Breast epithelium (tissue), 4 donors: ENCODE measurements at places on chromosomes 13 and 19.

DNA sequence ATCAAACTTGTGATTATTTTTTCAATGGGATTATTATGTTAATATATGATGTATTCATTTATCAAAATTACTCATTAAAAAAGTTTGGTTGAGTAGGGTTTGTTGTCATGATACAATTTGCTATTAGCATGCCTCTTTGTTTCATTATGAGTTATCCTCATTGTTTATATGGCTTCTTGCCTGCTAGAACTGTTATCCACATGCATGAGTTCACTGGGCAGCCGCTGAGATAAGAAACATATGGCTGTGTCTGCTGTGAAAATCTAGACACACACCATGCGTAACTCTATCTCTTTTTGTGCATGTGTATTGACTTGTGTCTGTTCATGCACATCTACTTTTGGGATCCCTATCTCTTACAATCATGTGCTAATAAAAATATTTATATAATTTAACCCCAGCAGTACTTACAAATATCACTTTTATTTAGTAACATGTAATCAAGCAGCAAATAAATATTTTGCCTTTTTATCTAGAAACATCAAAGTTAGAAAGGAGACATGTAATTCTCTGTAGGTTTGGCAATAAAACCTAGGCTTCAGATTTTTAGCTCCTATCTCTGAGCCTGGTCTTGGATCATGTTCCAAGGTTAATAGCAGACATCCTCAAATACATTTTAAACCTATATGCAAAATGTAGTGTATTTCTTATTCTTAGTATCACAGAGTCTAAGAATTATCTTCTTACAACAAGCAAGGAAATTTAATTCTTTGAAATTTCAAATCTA is 11.2 kb upstream of the KLF12 start:
- no peaks in the 10 kb centered on the region for H3K36me3 ChIP-seq
- DNase-seq = no peak
- H3K4me1 ChIP-seq = no peaks in the 10 kb centered on the region
- H3K27ac ChIP-seq = no peak overlapping the region
- no peaks in the 10 kb centered on the region for H3K27me3 ChIP-seq

GRCh38 chr13:76932076-76932475 is 16.2 kb upstream of the ACOD1 start:
- H3K27ac ChIP-seq = no peak overlapping the region
- DNase-seq = no peak
- H3K27me3 ChIP-seq = no peaks in the 10 kb centered on the region
- H3K36me3 ChIP-seq = no peaks in the 10 kb centered on the region
- H3K4me3 ChIP-seq = no peak overlapping the region
- no peaks in the 10 kb centered on the region for H3K4me1 ChIP-seq

DNA sequence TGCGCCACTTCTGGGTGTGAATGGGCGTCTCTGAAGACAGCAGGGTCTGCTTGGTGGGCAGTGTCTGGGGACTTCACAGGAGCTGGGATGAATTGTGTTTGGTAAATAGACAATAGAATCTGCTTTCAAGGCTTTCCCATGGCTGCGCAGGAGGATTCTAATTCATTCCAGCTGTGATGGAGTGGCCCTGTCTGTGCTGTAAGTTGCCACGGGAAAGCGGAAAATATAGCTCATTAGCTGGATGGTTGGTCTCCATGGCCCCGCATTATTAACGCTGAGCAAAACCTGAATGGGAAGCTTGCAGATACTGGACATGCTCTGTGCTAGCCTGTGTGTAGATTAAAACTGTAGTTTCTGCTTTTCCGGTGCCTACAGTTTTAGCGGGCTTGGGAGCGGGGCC is 15.6 kb upstream of the C1QTNF9 start:
- H3K4me1 ChIP-seq = no peaks in the 10 kb centered on the region
- no peak overlapping the region for H3K4me3 ChIP-seq

GRCh38 chr19:4365791-4366665 is 22.7 kb downstream of the MPND start:
- H3K27ac ChIP-seq = no peak overlapping the region
- H3K4me1 ChIP-seq = peaks cover 21% of the 10 kb centered on the region
- H3K27me3 ChIP-seq = no peaks in the 10 kb centered on the region
- DNase-seq = no peak
- no peaks in the 10 kb centered on the region for H3K36me3 ChIP-seq

GRCh38 chr19:43688059-43688701 is 18.2 kb upstream of the PLAUR start:
- DNase-seq = no peak
- no peak overlapping the region for H3K4me3 ChIP-seq
- H3K36me3 ChIP-seq = no peaks in the 10 kb centered on the region
- H3K4me1 ChIP-seq = no peaks in the 10 kb centered on the region
- no peak overlapping the region for H3K27ac ChIP-seq

GRCh38 chr13:107999751-108000150 is 215.6 kb downstream of the LIG4 start:
- no peaks in the 10 kb centered on the region for H3K36me3 ChIP-seq
- no peak overlapping the region for H3K27ac ChIP-seq
- H3K4me1 ChIP-seq = no peaks in the 10 kb centered on the region

GRCh38 chr13:48579165-48579918 is 46.5 kb upstream of the RCBTB2 start:
- no peaks in the 10 kb centered on the region for H3K27me3 ChIP-seq
- DNase-seq = no peak
- no peak overlapping the region for H3K4me3 ChIP-seq
- no peaks in the 10 kb centered on the region for H3K4me1 ChIP-seq

DNA sequence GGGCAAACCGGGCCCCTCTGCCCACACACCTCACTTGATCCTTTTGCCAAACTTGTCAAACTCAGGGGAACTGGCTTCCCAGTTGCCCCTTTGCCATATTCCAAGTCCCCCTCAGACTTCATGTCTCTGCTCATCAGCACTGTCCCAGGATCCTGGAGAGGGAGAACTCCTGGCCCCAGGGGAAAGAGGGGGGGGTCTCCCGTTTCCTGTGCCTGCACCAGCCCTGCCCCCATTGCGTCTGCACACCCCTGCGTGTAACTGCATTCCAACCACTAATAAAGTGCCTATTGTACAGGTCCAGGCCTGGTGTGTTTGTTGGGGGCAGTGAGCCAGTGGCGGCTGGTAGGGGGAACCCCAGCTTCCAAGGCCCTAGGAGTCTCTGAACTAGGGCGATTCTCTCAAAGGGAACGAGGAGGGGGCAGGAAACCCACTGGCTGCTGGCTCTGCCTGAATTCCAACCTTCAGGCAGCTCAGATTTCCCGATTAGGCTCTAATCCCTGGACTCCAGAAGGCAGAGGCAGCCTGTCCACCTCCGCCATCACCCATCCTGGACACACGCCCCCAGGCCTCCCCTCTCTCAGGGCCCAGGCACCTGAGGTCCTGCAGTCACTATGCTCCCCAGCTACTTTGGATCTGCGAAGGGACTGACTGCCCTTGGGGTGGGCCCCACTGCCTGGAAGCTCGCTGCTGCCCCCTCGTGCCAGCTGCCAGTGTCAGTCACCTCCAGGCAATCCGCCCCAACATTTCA is 9.7 kb upstream of the ILF3 start:
- no peaks in the 10 kb centered on the region for H3K36me3 ChIP-seq
- no peaks in the 10 kb centered on the region for H3K27me3 ChIP-seq
- H3K27ac ChIP-seq = peak overlapping the region; percentile 84
- DNase-seq = peak; percentile 88
- H3K4me1 ChIP-seq = peaks cover 11% of the 10 kb centered on the region

DNA sequence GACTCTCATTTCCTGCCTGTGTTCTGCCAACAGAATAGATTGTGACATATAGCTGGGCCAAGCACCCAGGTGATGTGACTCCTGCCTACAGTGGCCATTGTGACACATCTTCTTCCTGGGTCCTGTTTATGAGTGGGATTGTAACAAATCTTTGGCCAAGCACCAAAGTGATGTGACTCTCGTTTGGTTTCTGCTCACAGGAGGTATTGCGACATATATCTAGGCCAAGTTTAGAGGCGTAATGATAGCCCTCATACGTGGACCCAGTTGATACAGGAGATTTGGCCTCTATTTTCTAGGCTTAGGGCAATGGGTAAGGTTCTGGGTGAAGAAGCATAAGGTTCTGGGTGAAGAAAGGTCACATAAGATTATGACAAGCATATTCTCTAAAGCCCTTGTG is 76.2 kb downstream of the ZNF208 start:
- no peaks in the 10 kb centered on the region for H3K36me3 ChIP-seq
- DNase-seq = no peak
- no peaks in the 10 kb centered on the region for H3K27me3 ChIP-seq

DNA sequence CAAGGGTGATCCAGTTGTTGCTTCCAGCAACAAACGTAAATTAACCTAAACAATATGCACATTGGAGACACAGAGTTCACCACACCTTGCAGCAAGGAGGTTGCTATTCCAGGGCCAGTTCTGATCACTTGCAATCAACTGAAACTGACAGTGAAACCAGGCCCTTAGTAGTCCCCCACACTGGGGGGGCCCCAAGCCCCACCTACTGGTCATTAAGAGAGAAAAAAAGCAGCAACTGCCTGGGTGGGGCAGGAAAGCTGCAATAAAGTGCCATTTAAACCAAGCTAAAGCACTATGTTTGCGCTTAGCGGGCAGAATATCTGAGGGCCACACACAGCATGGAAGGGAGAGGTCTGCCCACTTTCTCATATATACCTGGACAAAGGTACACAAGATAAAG is 51.5 kb downstream of the ATP7B start:
- DNase-seq = no peak
- no peaks in the 10 kb centered on the region for H3K4me1 ChIP-seq
- H3K4me3 ChIP-seq = no peak overlapping the region
- H3K36me3 ChIP-seq = no peaks in the 10 kb centered on the region
- no peaks in the 10 kb centered on the region for H3K27me3 ChIP-seq

DNA sequence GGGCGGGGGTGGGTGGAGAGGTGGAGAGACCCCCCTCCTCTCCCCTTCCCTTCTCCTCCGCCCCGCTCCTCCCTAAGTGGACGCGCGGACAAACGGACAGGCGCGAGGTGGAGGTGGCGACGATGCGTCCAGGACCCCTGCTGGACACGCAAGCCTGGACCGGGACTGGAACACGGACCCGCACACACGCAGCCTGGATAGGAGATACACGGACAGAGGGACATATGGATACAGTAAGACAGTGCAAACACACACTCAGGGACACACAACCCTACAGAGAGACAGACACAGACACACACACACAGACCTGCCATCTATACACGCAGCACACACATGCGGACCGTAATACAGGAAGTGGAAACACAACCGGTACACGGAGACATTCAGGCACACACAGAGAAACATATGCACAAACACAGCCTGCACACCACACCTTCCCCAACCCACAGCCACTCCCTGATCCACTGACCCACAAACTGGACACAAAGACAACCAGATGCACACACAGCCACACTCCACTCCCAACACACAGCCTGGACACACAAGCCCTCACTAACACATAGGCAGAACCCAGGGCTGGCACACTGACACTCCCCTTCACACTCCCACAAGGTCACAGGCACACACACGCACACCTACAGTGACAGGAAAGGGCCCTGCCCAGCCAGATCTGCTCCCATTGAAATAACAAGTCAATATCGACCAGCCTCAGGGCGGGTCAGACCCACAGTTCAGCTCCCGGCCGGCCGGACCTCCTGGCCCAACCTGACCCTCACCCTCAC is 696 bp upstream of the ERFL start:
- no peaks in the 10 kb centered on the region for H3K4me1 ChIP-seq
- H3K27me3 ChIP-seq = peaks cover 3% of the 10 kb centered on the region
- peak overlapping the region; percentile 64 for H3K4me3 ChIP-seq
- no peak for DNase-seq
- H3K27ac ChIP-seq = no peak overlapping the region
- no peaks in the 10 kb centered on the region for H3K36me3 ChIP-seq

GRCh38 chr19:29324291-29324680 is 111.3 kb upstream of the UQCRFS1 start:
- no peaks in the 10 kb centered on the region for H3K27me3 ChIP-seq
- no peak for DNase-seq
- no peaks in the 10 kb centered on the region for H3K36me3 ChIP-seq
- H3K27ac ChIP-seq = no peak overlapping the region
- H3K4me3 ChIP-seq = no peak overlapping the region

DNA sequence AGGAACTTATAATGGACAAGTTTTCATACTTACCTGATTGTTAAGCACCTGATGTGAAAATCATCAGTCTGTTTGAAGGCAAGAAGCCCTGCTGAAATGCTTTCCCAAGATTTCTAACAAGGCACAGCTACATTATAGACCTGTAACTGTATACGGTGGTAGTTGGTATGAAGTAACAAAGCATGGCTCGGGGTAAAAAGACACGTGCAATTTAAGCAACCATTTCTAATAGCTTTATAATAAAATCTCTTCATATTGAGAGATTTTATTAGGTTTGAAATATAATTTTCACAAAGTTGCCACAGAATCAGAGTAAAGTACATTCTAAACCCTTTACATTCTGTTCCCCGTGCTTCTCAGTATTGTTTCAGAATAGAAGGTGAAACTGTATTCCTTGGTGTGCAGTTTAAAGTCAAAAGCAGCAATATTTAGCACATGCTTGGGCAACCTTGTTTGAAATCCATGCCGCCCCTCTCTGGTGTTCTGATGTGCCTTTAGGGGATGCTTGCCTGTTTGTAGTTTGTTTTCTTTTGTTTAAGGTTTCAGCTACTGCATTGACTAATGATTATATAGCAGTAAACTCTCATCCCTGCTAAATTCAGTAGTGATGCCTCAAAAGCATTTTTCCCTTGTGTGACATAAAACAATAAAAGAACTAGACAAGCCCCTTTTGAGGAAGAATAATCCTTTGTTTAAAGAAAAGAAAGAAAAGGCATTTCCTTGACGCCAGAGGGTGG is 125.2 kb upstream of the OBI1 start:
- no peak overlapping the region for H3K27ac ChIP-seq
- H3K4me3 ChIP-seq = no peak overlapping the region
- no peaks in the 10 kb centered on the region for H3K4me1 ChIP-seq
- H3K27me3 ChIP-seq = peaks cover 5% of the 10 kb centered on the region
- DNase-seq = no peak

- H3K36me3 ChIP-seq = no peaks in the 10 kb centered on the region
- no peaks in the 10 kb centered on the region for H3K27me3 ChIP-seq
- DNase-seq = peak; percentile 66
Measured at GRCh38 chr19:14536926-14537692, 7.7 kb downstream of the TECR start.

DNA sequence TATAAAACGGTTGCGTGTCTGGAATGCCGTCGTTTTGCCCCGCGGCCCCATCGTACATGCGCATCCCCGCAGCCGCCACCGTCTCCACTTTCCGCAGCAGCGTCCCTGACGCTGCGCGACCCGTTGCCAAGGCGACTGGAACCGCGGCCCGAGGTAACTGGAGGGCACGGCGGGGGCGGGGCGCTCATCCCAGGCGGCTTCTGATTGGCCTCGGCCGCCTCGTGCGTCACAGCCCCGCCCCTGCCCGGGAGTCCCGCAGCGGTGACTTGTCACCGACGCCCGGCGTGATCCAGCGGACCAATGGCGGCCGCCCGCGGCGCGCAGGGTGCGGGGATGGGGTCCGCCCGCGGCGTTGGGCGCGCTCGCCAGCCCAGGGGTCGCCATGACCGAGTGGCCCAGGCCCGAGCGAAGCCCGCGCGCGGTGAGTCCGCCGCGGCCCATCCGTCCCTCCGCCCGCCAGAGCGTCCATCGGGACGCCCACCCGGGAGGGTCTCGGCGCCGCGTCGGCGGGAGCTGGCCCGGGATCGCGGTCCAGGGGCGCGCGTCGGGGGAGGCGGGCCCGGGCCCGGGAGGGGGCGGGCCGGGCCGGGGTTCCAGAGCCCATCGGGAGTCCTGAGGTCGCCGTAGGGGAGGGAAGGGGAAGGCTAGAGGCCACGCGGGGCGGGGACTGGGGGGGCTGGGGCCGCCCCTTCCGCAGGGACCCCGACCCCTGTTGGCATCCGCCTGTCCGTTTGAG is at the start of gene ZSCAN1:
Gene ZSCAN1, plus strand, starts transcription at position 285 of the 736 bp plus-strand sequence. CDS start 3,812 bp downstream, outside the sequence.
- peak; percentile 93 for DNase-seq
- peaks cover 10% of the 10 kb centered on the region for H3K27me3 ChIP-seq
- H3K27ac ChIP-seq = peak within 1 kb of the TSS; percentile 70
- no peaks in the 10 kb centered on the region for H3K36me3 ChIP-seq
